ENCODE measurements at places on chromosomes 7 and 10.

GRCh38 chr7:23207884-23208283 is 26.0 kb downstream of the NUP42 start:
- no peak for DNase-seq

DNA sequence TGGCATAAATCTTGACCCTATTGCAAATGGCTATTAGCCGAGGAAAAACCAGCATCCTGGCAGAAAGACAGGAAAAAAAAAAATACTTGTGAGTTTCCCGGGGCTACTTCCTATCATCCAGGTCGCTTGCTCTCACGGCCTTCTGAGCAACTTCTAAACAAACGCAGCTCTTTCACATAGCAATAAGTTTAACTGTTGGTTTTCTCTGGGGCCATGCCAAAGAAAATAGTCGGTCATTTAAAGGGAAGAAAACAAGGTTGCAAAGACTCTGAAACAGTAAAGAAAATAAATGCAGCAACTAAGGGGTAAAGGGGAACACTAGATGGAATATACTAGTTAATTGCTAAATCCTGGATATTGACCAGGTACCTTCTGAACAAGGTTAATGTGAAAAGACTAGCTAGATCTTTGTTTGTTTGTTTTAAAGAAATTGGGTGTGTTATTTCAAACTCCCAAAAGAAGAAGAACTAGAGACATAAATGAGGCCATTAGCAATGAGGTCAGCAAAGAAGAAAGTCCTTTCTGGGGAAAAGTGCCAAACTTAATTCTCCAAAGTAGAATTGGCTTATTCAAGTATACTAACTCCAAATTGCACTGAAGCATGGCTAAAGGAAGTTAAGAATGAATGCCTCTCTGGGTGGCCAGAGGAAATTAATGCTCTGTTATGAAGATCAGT is 54.2 kb downstream of the SLC39A12 start:
- DNase-seq, result no peak

DNA sequence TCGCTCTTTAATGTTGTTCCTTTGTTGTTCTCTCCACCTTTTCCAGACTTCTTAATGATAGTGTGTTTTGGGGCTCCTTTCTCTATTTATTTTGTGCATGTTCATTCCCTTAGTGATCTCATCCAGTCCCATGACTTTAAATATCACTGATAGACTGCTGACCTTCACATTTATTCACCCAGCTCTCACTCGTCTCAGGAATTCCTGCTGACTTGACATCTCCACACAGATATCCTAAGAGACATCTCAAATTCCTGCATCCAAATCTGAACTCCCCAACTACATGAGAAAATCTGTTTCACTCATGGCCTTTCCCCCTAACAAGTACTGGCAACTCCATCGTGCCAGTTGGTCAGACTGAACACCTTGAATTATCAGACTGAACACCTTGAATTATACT is 111.2 kb downstream of the CTTNBP2 start:
- no peak for DNase-seq

- no peak for DNase-seq
Observed at GRCh38 chr7:81441750-81442149, 328.1 kb downstream of the HGF start.

DNA sequence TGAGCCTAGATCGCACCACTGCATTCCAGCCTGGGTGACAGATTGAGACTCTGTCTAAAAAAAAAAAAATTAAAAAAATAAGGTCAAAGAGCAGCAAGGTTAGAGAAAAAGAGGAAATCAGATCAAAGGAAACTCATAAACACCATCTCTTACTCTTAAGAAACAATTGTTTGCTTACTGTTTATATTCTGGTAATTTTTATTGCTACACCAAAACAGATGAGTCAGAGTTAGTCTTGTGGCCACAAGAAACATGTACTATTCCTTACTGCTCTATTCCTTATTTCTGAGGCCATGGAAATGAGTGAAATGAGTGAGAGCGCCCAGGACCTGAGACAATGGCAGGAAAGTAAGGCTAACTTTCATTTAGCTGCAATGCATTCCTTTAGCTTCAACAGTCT is 387.3 kb downstream of the HPSE2 start:
- no peak for DNase-seq
